CD4-positive, alpha-beta T cell (primary cell): ENCODE measurements at places on chromosomes 7 and 10.

- no peaks in the 10 kb centered on the region for H3K27me3 ChIP-seq
- peaks cover 5% of the 10 kb centered on the region for H3K4me1 ChIP-seq
- H3K27ac ChIP-seq = no peak overlapping the region
- no peak for DNase-seq
Observed at GRCh38 chr7:130276796-130277762, 10.4 kb downstream of the CPA2 start.

- H3K36me3 ChIP-seq = peaks cover 33% of the 10 kb centered on the region
- H3K27ac ChIP-seq = no peak overlapping the region
- no peaks in the 10 kb centered on the region for H3K27me3 ChIP-seq
Observed at GRCh38 chr10:13631594-13631993, 44.8 kb downstream of the PRPF18 start.

DNA sequence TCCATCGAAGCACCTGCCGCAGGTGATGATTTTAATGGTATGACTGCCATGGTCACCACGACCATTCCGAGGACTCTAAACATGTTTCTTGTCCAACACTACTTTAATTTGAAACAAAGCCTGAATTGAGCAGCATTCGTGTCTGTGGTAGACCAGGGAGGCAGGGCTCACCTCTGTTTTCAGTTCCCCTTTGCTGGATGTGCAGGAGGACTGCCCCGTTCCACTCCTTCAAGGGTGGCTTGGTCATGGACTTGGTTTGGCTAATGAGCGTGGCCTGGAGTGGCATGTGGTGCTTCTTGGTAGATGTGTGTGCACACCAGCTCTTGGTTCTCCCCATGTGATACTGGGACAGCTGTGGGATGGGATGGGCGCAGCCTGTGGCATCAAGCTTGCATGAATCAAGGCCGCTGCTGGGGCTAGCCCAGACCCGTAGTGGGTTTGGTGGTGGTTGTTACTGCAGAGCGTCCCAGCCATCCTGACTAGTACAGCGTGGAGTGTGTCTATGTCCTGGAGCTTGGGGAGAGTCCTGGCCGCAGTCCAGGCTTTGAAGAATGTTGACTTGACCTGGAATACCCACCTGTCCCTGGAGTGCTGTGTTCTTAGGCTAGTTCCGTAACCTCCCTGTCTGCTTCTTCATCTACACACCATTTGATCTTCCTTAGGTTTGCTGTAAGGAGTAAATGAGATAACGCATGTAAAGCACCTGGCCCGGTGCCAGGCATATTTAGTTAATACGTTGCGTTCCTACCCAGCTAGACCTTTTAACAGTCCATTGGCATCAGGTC lies 34.8 kb downstream of the MGMT start:
- DNase-seq = no peak
- no peaks in the 10 kb centered on the region for H3K36me3 ChIP-seq
- H3K27ac ChIP-seq = no peak overlapping the region

GRCh38 chr10:16439295-16439694 lies 2.5 kb downstream of the PTER start:
- H3K27me3 ChIP-seq = no peaks in the 10 kb centered on the region
- peaks cover 6% of the 10 kb centered on the region for H3K36me3 ChIP-seq
- no peak for DNase-seq

DNA sequence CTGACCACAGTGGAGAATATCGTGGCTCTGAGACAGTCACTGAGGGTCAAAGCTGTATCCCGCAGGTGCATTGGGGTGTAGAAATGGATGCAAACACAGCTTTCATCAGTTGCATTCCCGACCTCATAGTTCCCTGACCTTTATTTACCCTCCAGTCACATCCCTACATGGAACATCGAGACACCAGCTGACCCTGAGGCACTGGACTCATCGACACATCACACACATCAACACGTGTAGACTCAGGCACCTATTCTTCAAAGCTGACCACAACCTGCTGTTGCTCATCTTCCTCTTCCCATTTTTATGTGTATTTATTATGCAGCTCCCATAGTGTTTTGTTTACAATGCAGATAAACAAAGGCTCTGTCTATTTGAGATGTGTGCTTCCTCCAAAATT lies 396.9 kb upstream of the NRP1 start:
- no peak overlapping the region for H3K27ac ChIP-seq
- H3K4me1 ChIP-seq = no peaks in the 10 kb centered on the region
- peaks cover 5% of the 10 kb centered on the region for H3K27me3 ChIP-seq
- no peak overlapping the region for H3K4me3 ChIP-seq
- no peak for DNase-seq

- no peak overlapping the region for H3K4me3 ChIP-seq
- DNase-seq = no peak
- H3K27ac ChIP-seq = no peak overlapping the region
- H3K36me3 ChIP-seq = no peaks in the 10 kb centered on the region
- H3K4me1 ChIP-seq = peaks cover 3% of the 10 kb centered on the region
Observed at GRCh38 chr7:26854876-26855855, 9.2 kb downstream of the SKAP2 start.

- H3K27me3 ChIP-seq = peaks cover 35% of the 10 kb centered on the region
- no peak overlapping the region for H3K4me3 ChIP-seq
- no peaks in the 10 kb centered on the region for H3K4me1 ChIP-seq
- no peaks in the 10 kb centered on the region for H3K36me3 ChIP-seq
- H3K27ac ChIP-seq = no peak overlapping the region
Observed at GRCh38 chr10:23078114-23078513, 17.3 kb upstream of the MSRB2 start.

GRCh38 chr7:80070391-80070790 lies 64.2 kb upstream of the GNAI1 start:
- no peak overlapping the region for H3K4me3 ChIP-seq
- H3K4me1 ChIP-seq = no peaks in the 10 kb centered on the region
- no peak overlapping the region for H3K27ac ChIP-seq
- no peaks in the 10 kb centered on the region for H3K27me3 ChIP-seq
- H3K36me3 ChIP-seq = no peaks in the 10 kb centered on the region
- no peak for DNase-seq

- H3K36me3 ChIP-seq = no peaks in the 10 kb centered on the region
- no peak overlapping the region for H3K4me3 ChIP-seq
- DNase-seq = peak; percentile 58
Observed at GRCh38 chr10:22988581-22989360, 60.9 kb downstream of the ARMC3 start.

GRCh38 chr7:37129035-37129425 lies 319.6 kb downstream of the ELMO1 start:
- DNase-seq = no peak
- no peaks in the 10 kb centered on the region for H3K27me3 ChIP-seq
- H3K27ac ChIP-seq = no peak overlapping the region
- no peaks in the 10 kb centered on the region for H3K4me1 ChIP-seq
